Activated CD4-positive, alpha-beta T cell treated with anti-CD3 and anti-CD28 coated beads for 24 hours (primary cell): ENCODE measurements at places on chromosomes 2 and 18.

DNA sequence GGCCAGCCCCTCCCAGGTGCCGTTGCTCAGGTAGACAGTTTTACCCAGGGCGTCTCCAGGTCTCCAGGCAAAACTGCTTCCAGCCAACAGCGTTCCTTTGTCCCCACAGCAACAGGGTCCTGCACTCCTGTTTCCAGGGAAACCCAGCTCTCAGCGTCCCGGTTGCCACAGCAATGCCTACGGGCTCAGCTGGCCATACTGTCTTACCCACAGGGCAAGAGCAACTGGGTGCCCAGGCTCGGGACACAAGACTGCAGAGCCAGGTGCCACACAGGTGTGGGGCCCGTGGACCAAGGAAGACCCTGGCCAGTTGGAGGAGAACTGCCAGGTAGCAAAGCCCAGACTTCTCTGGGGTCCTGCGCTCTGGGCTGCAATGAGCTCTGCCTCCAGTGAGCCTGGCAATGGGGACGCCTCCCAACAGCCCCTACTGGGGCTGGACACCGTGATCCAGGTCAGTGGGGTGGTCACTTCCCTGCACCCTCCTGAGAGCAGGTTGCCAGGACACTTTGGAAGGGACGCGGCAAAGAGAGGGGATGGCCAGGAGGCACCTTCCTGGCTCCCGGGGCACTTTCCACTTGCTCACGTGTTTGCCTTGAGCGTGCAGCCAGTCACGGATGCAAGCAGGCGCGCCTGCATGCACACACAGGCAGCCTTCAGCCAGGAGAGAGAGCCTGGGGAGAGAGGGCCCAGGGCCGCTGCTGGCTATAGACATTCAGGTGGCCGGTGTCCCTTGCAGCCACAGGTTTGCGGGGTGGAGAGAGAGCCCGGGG lies at the start of gene CROCC2:
Gene CROCC2 (plus strand): TSS at position 196 of the 770 bp plus-strand sequence. CDS start 178 bp downstream, at position 374.
- no peak for DNase-seq

GRCh38 chr2:217256251-217256650 lies 396.4 kb upstream of the TNP1 start:
- DNase-seq: no peak

GRCh38 chr2:191526091-191526490 lies 151.8 kb upstream of the NABP1 start:
- DNase-seq: no peak

- DNase-seq: no peak
Measured at GRCh38 chr18:42437001-42437400, 482.0 kb downstream of the PIK3C3 start.

GRCh38 chr2:74286725-74287124 lies 56.5 kb downstream of the SLC4A5 start:
- no peak for DNase-seq

DNA sequence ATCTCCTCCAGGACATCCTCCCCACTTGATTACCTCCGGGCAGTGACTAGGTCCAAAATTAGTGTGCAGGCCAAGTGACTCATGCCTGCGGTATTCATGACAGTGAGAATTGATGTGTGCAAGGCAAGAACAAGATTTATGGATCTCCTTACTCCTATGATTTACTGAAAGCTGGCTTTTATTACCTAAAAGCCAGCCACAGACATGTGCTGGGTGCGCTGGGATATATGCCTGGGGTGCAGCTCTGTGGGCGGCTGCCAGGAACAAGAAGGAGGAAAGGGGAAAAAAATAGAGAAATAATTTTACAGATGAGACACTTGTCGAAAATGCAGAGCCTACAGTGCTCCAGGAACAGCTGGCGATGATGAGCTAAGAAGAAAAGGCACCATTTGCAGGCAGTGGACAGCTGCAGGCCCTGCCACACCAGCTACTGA lies 359.3 kb downstream of the CMPK2 start:
- DNase-seq: no peak

DNA sequence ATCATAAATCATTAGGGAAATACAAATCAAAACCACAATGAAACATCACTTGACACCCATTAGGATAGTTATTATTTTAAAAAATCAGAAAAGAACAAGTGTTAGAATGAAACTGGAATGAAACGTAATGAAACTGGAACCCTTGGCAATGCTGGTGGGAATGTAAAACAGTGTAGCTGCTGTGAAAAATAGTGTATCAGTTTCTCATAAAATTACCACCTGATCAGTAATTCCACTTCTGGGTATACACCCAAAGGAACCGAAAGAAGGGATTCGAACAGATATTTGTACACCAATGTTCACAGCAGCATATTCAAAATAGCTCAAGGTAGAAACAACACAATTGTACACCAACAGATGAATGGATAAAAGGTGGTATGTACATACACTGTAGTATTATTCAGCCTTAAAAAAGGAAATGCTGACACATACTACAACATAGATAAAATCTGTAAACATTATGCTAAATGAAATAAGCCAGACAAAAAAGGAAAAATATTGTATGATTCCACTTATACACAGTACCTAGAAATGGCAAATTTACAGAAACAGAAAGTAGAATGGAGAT lies 27.0 kb downstream of the ROCK1 start:
- no peak for DNase-seq

DNA sequence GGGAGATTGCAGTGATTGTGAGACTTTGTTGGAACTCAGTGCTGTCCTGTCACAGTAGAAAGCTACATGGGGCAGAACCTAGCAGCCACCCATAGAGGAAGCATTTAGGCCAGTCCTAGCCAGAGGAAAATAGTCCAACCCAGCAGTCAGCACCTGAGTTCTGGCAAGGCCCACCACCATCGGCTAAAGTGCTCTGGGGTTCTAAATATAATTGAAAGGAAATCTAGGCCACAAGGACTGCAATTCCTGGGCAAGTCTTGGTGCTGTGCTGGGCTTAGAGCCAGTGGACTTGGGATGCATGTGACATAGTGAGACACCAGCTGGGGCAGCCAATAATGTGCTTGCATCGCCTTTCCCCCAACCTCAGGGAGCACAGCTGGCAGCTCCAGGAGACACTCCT lies 28.9 kb upstream of the ACTR2 start:
- no peak for DNase-seq

- peak; percentile 41 for DNase-seq
Measured at GRCh38 chr2:46984642-46985476, 69.3 kb upstream of the MCFD2 start.

DNA sequence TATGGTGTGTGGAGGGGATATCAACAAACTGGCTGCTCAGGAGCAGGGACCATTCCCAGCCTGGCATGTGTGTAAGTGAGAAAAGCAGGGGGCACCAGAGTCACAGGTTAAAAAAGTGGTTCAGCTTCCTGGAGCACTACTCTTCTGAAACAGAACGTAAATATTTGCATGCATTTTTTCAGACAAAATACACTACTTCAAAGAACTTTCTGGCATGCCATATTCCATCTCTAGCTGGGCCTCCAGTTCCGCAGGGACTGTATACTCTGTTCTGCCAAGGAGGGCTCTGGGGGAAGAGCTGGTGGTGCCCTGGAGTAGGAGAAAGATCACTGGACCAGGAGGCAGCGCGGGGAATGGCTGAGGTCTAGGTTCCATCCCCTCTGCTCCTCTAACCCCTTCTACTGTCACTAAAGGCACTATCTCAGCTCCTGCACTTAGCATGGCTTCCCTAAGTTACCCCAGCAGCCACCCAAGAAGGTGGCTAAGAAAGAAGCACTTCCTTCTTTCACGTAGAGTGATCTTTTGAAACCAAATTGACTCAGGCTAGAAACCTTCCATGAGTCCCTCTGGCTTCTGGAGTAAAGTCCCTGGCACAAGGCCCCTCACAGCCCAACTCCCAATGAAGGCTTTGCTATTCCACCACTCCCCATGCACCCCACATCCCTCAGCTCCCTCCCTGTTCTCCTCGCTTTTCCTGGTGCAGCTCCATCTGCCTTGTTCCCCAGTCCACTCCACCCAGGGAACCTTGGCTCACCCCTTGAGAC lies 57.6 kb upstream of the CABLES1 start:
- DNase-seq: no peak

DNA sequence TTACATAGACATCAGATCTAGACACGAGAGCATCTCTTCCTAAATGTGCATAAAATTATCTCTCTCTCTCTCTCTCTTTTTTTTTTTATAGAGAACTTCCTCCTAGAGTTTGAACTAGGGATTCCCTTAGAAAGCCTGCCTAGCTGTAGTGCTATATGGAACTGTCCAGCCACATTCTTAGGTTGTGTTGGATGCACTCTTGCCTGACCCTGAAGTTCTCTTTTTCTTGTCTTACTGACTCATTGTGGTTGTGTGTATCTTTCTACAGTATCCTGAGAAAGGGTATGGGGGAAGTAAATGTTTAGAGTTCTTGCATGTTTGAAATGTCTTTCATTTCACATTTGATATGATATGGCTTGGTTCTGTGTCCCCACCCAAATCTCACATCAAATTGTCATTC lies 368.2 kb downstream of the CDH2 start:
- no peak for DNase-seq

DNA sequence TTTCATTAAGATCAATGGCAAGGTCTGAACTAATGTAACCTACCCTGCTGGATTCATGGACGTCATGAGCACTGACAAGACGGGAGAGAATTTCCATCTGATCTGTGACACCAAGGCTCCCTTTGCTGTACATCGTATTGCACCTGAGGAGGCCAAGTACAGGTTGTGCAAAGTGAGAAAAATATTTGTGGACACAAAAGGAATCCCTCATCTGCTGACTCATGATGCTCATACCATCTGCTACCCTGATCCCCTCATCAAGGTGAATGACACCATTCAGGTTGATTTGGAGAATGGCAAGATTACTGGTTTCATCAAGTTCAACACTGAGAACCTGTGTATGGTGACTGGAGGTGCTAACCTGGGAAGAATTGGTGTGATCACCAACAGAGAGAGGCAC lies 82.3 kb upstream of the NDUFV2 start:
- DNase-seq: no peak

DNA sequence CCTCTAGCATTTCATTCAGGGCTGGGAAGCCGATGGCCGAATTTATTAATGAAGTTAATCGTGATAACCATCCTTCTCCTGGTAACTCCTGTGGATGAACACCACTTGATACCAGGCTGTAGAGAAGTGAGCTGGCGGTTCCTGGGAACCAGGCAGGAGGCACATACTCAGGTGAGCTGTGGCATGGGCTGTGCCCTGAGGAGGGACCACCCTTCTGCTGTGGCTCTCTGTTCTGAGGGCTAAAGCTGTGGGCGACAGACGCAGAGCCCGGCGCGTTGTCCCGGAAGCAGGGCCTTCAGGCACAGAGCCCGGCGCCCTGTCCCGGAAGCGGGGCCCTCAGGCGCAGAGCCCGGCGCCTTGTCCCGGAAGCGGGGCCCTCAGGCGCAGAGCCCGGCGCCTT lies 462.3 kb upstream of the SALL3 start:
- no peak for DNase-seq

DNA sequence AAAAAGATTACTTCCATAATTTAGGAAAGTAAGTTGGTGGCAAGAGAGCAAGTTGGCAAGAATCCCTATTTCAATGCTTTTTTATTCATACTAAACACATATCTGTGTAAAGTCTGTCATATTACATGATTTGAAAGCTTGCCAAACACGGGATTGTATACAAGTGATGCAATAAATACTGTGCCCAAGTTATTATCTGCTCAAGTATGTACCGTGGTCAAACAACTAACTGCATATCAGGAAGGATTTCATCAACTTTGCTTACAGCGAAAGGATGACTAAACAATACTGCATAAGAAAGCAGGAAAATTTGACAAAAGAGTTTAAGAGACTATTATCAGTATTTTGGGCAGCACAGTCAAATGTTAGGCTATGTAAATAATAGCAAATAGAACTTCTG lies 69.6 kb upstream of the SCN1A start:
- no peak for DNase-seq

GRCh38 chr2:215899141-215900074 lies 113.9 kb downstream of the MREG start:
- no peak for DNase-seq
